Cardiac septum (tissue), 1 donor: ENCODE measurements at places on chromosomes 1 and 21. TPM values are rescaled to one million over a fixed set of nuclear protein-coding genes. Genes with fewer than 3 reads are reported as not detected.

PLA2G4A gene
- total RNA-seq, result 1.3 TPM

LCE3E gene
- total RNA-seq, result not detected

DNA sequence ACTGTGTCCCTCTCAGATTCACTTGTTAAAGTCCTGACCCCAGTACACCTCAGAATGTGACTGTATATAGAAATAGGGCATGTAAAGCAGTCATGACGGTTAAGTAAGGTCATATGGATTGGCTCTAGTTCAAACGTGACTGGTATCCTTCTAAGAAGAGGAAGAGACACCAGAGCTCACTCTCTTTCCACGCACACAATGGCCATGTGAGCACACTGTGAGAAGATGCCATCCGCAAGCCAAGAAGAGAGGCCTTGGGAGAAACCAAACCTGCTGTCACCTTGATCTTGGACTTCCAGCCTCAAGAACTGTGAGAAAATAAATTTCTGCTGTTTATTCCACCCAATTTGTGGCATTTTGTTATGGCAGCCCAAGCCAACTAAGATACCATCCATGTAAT lies 56.8 kb upstream of the IRF2BP2 start:
- no peak for DNase-seq

DNA sequence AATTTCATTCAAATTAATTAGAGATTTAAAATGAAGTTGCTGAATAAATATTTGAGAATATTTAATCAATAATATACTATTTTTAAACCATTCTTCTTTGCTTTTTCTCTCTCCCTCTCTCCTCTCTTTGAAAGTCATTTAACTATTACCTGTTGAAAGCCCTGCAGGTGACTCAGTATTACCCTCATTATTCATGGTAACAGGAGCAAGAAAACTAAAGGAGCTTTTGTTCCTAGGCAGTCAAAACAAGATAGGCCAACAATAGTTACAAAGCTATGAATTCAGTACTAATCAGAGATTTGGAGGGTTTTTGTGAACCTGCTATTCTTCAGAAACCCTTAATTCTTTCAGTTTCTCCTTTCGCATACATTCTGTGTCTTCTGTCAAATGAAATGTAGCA lies 721.3 kb upstream of the NCAM2 start:
- no peak for DNase-seq

FAM131C gene
- 3.0 TPM for total RNA-seq

- no peak for DNase-seq
These were observed 377 bp downstream of the SAMD13 start for GRCh38 chr1:84301785-84302385.

AMY2B gene
- total RNA-seq, result 31.1 TPM

GRCh38 chr1:162003061-162003829 lies 20.4 kb downstream of the OLFML2B start:
- DNase-seq, result no peak

CSF3R gene
- 11.8 TPM for total RNA-seq

UTS2 gene
- not detected for total RNA-seq

FMO5 gene
- total RNA-seq, result 0.62 TPM

SLAMF7 gene
- total RNA-seq, result 1.2 TPM

HCN3 gene
- total RNA-seq, result 2.2 TPM

DNA sequence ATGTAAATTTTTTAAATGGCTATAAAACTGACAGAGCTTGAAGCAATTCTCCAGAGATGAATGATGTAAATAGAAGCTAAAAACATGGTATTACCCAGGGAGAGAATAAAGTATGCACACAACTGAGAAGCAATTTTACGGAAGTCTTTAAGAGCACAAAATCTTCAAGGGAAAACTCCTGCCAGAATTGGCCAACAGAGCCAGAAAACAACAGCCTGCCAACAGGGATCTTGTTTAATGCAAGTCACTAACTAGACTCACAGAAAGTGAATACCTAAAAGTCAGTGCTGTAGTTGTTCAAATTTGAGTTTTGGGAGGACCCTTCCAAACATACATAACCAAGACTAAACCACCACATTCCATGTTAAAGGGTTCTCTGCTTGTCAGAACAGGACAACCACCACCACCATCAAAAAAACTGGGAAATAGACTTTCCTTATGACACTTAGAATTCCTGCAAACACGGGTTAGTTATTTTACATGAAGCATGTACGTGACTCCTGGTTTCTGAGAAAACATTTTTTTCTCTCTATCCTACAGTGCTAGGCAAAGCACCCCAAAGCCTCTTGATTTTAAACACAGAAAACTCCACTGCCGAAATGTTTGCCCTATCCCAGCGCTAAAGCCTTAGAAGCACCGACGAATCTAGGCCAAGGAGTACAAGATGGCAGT lies 1.6 kb downstream of the EPS15 start:
- no peak for DNase-seq

GRCh38 chr1:214615109-214615508 lies 12.1 kb downstream of the CENPF start:
- DNase-seq, result no peak
